ENCODE measurements at places on chromosomes 5 and 9.

DNA sequence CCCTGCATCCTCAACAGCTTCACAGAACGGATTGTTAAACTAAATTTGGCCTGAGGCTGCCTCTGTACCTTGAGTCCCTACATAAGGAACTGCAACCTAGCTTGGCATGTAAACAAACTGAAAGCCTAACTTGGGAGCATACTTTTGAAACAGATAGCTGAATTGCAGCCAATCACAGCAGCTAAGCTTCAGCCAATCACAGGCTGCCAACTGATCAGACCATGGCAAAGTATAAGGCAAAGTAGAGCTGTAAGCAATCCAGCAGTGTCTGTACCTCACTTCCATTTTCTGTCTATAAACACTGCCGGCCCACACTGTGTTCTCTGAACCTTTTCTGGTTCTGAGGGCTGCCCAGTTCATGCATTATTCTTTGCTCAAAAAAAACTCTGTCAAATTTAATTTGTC is 8.9 kb upstream of the ZNF483 start:
- DNase-seq = no peak

- no peak for DNase-seq
Measured at GRCh38 chr5:37881359-37881758, 41.5 kb upstream of the GDNF start.

DNA sequence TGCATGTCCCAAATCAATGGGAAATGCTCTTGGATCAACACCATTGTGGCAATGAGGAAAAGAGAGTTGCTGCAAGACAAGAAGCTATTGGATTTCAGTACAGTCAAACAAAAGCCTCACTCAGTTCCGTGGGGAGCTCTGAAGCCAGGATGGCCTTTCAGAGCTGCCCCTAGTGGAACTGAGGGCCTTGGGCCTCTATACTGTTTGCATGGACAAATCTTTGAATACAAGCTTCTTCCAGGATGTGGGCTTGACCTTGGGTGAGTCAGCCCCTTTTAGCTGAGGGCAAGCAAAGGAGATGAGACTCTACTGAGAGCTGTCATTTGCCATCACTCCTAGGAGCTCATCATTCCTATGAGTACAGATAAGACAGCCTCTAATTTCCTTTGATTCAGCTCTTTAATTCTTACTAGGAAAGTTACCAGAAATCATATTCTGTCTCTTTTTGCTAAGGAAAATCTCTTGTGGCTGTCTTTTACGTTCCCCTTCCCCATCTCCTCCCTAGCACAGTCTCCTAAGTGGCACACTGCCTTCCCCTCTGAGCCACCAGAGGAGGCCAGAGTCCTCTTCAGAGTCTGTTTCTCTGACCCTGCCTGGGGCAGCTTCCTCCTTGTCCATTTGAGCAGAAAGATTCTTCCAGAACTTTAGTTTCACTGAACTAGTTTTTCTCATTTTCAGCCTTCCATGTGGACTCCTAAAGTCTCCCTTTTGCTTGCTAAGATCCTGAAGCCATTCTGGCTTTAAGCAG is 168.8 kb upstream of the POC5 start:
- no peak for DNase-seq

DNA sequence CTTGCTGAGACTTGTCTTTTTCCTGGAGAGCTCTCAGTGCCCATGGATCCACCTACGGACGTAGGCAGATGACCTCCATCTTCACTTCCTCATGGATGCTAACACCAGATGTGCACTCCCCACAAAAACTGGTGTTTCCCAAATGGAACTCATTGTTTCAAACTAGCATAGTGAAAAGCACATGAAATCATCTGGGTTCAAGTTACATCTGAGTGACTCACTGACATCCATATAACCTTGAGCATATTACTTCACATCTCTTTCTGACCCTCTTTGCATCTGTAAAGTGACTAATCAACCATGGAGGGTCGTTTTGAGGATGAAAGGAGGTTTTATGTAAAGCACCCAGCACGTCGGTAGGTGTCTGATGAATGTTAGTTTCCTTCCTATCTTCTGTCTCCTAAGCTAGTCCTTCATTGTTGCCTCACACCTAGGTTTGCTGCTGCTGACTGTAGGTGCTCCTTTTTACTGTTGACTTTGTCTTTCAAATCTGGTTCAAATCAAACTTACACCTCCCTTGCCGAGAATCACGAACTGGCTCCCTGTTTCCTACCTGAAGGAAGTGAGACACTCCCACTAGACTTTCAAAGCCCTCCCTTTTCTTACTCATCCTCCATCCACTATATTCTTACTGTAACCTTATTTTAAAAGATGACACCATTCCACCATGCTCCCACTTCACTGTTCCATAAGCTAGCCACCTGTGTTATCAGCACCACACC is 10.3 kb downstream of the OCLN start:
- no peak for DNase-seq

- no peak for DNase-seq
Measured at GRCh38 chr5:150121448-150122157, 34.0 kb downstream of the PDGFRB start.

DNA sequence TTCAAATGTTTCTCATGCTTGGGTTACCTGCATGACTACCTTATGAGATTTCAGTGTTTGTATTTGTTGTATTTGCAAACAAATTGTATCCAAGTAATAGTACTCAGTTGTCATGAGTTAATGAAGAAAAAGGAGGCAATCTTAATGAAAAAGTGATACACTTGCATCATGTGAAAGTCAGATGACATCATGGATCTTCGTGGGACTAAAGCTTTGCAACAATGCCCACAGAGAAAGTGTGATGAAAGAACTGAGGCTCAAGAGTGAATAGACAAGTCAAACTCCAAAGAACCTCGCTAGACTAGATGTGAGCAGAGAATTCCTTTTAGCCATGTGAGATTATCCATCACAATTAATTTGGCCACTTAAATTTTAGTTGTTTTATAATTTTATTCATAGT is 75.4 kb upstream of the ADRB2 start:
- DNase-seq = no peak

- DNase-seq = no peak
Measured at GRCh38 chr9:35664531-35665470, at the start of gene ARHGEF39. Gene ARHGEF39, minus strand, starts transcription at chr9:35665195. Its CDS starts 26 bp downstream, at chr9:35665169.

DNA sequence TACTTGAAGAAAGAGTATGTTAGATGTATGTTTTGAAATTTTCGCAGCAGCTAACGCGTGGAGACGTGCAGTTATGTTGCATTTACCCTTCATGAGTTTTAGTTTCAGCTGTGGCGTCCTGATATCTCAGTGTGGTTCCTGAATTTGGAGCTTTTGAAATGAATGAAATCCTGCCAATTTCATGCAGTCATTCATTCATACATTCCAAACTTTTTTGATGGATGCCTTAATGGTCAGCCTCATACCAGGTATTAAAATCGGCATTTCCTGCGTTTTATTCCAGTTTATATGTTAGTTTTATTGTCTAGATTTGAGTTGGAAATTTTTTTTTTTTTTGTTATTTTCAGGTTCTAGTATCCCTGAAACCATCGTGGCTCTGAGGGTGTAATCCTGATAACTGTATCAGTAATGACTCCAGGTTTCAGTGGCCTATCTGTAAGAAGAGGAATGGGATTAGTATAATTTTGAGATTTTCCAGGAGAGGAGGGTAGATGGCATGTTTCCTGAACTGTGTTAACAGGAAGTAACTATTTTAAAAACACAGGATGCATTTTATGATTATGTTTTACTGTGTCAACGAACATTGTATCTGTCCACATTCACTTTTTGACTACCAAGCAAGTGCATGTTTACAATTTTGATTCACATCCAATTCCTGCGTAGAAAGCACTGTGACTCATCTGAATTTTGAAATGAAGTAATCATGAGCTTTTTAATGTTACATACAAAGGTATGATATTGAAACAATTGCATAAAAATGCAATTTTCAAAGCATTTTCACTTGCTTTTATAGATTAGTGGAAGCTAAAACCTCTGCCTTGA is 1.0 kb downstream of the FOCAD start:
- no peak for DNase-seq

DNA sequence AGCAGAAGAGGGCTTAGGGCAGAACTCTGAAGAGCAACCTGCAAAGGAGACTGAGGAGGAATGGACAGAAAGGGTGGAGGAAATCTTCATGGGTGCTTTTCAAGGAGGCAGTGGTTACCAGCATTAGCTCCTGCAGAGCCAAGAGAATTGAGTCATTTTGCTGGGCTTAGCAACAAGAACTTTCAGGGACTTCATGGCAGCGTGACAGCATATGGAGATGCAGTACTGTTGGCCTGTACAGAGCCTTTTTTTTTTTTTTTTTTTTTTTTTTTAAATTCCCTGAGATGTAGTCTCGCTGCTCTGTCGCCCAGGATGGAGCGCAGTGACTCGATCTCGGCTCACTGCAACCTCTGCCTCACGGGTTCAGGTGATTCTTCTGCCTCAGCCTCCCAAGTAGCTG is 296.0 kb upstream of the DMRT1 start:
- no peak for DNase-seq

- no peak for DNase-seq
Measured at GRCh38 chr9:137372693-137373610, 50.0 kb downstream of the EXD3 start.

DNA sequence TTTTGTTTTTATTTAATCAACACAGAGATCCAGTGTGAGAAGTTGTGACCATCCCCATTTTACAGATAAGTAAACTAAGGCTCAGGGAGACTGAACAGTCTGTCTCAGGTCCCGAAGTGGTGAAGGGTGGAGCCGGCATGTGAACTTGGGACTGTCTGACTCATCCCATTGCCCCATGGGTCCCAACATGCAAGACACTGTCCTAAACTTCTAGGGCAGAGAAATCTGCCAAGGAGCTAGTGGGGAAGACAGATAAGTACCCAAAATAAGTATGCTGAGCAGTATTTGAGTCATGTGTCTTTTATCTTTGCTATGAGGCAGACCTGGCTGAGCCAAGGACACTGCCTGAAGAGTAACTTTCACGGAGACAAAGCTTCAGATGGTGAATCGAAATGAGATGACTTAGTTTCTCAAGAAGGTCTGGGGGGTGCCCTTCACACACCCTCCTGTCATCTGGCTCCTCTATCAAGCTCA is 64.3 kb upstream of the SLC25A51 start:
- DNase-seq = no peak

- DNase-seq = no peak
Measured at GRCh38 chr5:160727296-160727997, 124.6 kb downstream of the ATP10B start.

GRCh38 chr9:87853302-87853701 is 29.4 kb upstream of the SPATA31E1 start:
- no peak for DNase-seq

DNA sequence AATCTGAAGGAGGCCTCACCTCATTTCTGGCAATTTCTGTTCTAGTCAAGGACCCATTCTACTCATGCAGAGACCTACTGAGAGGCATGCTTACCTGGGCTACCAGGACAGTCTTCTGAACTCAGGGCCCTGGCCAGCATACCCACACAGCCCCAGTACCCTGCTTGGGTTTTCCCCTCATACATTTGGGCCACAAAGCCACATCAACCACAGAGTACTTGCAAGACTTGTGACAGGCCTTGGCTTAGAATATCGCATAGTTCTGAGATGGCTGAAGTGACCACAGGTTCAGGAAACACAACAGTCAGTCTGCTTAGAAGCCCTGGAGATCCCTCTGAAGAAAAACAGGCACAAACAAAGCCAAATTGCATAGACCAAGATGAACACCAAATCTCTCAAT is 758.8 kb upstream of the CDH9 start:
- no peak for DNase-seq

DNA sequence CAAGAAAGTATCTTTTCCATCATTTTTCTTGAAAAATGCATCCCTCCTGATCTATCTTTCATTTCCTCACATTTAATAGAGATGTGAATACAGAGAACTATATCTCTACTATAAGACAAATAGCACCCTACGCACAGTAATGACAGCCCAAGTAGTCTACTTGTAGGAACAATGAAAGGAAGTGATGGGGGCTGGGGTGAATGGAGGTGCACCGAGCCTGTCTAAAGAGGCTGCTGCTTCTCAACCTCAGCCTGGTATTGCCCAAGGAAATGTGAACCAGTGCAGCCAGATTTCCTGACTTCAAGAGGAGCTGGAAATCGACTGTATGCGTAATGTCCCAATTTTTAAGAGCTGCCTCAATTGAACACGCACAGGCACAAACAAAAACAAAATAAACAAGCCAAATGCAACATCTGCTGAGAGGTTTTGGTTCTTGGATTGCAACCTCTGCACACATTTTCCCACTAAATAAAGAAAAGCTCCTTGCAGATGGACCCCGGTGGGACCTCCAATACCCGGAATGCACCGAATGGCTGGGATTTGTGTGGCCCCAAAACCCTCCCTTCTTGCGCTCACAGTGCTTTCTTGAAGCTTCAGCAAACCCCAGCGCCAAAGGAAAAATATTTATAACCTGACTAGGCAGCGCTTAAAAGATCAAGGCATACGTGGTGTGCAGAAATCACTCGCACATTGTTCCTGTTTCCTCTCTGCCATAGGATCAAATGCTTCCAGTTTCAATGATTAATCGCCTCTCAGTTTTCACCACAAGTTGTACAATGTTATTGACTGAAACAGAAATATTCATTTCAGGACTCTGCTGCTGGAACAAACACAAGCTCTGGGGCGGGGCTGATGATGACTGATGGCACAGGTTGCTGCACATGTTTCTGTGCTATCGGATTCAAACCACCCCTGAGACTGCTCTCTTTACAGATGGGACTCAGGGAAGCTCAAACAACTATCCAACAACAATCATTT is 68.3 kb downstream of the KCNIP1 start:
- DNase-seq = no peak

DNA sequence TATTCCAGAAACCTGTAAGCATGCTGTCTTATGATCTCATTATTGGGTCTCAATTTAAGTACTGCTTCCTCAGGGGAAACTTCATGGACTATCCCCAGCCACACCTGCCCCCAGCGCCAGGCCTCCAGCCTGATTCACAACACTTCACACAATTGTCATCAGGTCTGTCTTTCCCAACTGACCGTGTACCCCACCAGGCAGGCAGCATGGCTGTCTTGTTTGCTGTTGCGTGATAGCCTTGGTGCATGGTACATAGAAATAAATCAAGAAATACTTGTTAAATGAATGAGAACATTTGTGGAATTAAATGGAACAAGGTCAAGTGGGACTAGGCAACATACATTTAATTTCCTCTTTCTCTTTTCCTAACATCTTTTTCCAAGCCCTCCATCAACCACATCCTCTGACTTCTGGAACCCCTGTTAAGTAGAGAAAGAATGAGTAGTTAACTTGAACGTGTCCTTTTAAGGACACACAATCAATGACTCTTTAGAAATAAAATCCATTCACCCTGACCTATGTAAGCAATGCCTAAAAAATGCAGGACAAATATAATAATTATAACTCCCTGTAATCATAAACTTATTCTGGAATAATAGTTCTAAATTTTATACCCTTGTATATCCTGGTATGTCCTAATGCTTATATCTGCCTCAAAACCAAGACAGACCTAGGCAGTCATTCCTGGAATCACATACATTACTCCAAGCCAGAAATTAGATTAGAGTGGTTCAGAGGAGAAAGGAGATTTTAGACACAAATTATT is 17.2 kb upstream of the THG1L start:
- DNase-seq = no peak
